ENCODE measurements at places on chromosomes 3 and 15.

- no peak for DNase-seq
Observed at GRCh38 chr15:100668348-100668745, 66.0 kb downstream of the ASB7 start.

DNA sequence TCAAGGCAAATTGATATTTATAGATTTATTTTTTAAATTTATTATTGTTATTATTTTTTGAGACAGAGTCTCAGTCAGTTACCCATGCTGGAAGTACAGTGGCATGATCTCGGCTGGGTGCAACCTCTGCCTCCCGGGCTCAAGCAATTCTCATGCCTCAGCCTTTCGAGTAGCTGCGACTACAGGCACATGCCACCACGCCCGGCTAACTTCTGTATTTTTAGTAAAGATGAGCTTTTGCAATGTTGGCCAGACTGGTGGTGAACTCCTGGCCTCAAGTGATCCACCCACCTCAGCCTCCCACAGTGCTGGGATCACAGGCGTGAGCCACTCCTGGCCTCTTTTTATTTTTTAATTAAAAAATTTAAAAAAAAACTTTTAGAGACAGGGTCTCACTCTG lies 19.0 kb downstream of the SPG21 start:
- no peak for DNase-seq

DNA sequence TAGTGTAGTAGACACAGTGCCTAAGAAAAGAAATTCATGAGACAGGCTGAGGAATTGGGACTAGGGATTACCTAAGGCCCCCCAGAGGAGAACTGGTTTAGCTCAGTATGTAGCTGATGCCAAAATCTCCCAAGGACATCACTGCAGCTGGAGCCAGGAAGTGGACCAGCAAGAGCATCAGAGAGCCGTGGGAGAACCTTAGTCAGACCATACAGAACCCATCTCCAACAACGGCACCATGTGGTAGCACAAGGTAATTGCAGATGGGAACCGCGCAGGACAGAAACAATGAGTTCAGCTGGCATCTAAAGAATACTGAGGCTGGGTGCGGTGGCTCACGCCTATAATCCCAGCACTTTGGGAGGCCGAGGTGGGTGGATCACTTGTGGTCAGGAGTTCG lies 81.7 kb downstream of the WNT5A start:
- no peak for DNase-seq

GRCh38 chr15:63335543-63336240 lies 46.0 kb downstream of the CA12 start:
- no peak for DNase-seq

GRCh38 chr3:42195879-42196330 lies 70.1 kb downstream of the CCK start:
- DNase-seq, result no peak
